Aorta (tissue), 5 donors: ENCODE measurements at places on chromosomes 7 and 10. TPM values are rescaled to one million over a fixed set of nuclear protein-coding genes. Genes with fewer than 3 reads are reported as not detected.
A peak's percentile ranks its signal among the peaks of the same experiment; 100 is the strongest.

- H3K4me1 ChIP-seq = no peaks in the 10 kb centered on the region
- no peaks in the 10 kb centered on the region for H3K27me3 ChIP-seq
- DNase-seq = no peak
Observed at GRCh38 chr7:132030883-132031282, 474.5 kb upstream of the PODXL start.

DNA sequence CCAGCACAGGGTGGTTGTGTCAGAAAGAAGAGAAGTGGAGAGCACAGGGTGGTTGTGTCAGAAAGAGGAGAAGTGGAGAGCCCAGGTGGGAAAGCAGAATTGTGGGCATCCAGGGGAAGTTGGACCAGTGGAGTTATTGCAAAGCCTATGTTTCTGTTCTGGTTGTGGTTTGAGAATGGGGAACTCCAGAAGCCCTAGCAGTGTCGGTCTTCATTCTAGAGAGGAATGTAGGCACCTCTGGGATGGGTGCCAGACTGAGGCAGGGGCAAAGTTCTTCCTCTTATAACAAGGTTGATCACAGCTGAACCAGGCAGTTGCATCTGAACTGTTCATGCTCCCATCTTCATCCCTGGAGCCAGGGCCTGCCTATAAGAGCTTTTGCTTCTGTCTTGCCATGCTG, 954 bp downstream of the FSCN3 start:
- no peaks in the 10 kb centered on the region for H3K4me1 ChIP-seq
- no peak overlapping the region for H3K27ac ChIP-seq
- no peak overlapping the region for H3K4me3 ChIP-seq
- no peaks in the 10 kb centered on the region for H3K36me3 ChIP-seq

The GOLGA7B gene
- 0.36 TPM for total RNA-seq

DNA sequence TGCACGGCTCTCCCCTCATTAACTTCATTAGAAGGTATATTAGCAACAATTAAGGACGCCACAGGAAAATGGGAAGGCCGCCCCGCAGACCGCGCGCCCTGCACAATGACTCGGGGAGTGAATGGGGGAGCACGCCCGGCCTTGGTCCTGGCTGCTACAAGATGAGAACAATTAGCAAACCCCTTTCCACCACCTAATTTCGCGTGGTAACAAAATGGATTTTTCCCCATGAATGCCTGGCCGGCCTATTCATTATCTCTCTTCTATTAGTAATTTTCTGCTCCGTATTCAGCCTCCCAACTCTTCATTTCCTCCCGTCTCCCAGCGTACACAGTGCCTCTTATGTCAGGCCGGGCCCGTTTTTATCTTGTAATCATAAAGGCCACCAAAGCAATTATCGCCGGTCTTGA, 346.9 kb downstream of the DNAJB6 start:
- no peaks in the 10 kb centered on the region for H3K27me3 ChIP-seq
- no peaks in the 10 kb centered on the region for H3K36me3 ChIP-seq
- H3K27ac ChIP-seq = no peak overlapping the region
- DNase-seq = no peak
- H3K4me1 ChIP-seq = no peaks in the 10 kb centered on the region
- no peak overlapping the region for H3K4me3 ChIP-seq

DNA sequence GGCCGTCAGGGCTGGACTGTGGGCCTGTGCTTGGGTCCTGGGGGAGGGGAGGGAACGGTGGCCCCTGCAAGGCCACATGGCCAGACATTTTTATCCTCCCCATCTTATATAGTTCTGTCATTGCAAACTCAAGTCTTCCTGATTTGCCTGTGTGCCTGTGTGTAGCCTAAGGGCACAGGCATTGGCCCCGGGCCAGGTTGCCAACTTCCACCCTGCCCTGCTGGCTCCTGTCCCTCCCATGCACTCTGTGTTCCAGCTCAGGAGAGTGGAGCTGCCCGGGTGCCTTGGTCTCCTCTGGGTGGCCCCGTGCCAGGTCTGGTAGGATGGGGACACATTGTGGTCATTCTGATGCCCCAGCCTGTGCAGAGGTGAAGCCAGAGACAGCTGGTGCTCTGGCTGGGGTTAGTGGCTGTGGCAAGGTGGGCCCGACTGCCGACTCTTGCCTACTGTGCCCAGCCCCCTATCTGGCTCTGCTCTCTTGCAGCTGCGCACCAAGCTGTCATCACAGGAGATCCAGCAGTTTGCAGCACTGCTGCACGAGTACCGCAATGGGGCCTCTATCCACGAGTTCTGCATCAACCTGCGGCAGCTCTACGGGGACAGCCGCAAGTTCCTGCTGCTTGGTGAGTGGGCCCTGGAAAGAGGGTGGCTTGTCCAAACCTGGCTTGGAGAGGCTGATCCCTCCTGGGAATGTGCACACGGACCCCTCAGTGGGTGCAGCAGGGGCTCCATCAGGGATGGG, 14.8 kb downstream of the NACAD start:
- H3K4me1 ChIP-seq = no peaks in the 10 kb centered on the region
- H3K4me3 ChIP-seq = no peak overlapping the region

The ZNF467 gene
- total RNA-seq = 18.5 TPM

DNA sequence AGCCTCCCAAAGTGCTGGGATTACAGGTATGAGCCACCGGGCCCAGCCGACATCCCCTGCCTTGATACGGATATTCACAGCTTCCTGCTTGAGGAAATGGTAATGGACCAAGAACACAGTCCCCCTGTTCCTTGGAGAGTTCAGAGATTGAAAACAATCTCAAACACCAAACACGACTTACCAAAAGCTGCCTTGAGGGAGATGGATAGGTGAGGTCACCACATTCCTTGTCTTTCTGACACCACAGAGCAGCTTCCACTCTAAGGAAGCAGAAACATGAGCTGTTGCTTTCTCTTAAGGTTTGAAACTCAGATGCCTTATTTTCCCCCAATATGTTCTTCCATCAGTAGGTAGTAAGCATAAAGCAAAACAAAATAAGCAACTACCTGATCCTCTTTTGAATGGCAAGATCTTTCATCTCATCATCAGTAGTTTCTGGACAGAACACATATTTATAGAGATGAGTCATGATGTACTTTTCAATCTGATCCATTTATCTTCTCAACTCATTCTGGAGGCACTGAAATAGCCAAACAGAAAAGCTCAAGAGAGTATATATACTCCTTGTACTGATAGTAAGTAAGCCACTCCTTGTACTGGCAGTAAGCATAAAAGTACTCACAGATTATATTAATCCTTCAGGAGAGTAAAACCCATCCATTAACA, 199.1 kb upstream of the KCTD7 start:
- no peak overlapping the region for H3K27ac ChIP-seq
- H3K36me3 ChIP-seq = no peaks in the 10 kb centered on the region
- H3K4me3 ChIP-seq = no peak overlapping the region
- H3K4me1 ChIP-seq = no peaks in the 10 kb centered on the region
- H3K27me3 ChIP-seq = no peaks in the 10 kb centered on the region

GRCh38 chr7:1716263-1717094, 46.4 kb downstream of the ELFN1 start:
- no peak overlapping the region for H3K4me3 ChIP-seq
- H3K27me3 ChIP-seq = no peaks in the 10 kb centered on the region
- no peak for DNase-seq

- no peak for DNase-seq
- no peak overlapping the region for H3K27ac ChIP-seq
- H3K4me3 ChIP-seq = no peak overlapping the region
- H3K4me1 ChIP-seq = peaks cover 4% of the 10 kb centered on the region
- no peaks in the 10 kb centered on the region for H3K36me3 ChIP-seq
Observed at GRCh38 chr10:60291344-60291930, 98.2 kb downstream of the ANK3 start.

DNA sequence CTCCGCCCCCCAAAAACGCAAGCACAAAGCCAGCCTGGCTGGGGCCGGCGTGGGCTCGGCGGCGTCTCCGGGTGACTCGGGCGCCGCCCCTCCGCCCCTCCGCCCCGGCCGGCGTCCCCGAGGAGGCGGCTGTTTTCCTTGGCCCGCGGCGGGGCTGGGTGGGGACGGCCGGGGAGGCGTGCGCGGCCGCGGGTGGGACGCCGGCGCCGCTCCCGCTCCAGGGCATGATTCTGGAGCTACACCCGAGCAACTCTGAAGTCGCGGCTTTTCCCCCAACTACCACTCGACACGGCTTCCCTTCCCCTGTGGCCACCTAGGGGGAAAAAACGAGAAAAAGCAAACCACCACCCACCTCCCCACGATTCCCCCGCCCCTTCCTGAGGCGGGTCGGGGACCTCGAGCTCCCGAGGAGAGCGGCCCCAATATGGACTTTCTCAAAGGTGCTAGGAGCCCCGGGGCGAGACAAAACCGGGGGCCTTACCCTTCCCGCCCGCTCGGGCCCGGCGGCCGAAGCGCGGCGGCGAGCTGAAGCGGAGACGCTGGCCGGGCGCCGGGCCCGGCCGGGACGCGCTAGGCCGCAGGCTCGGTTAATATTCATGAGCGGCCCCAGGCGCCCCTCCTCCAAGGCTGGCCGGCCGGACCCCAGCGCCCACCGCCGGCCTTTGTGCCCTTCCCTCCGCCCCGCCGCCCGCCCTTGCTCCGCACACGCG, 856 bp downstream of the ARHGAP21 start:
- no peaks in the 10 kb centered on the region for H3K27me3 ChIP-seq
- peak overlapping the region; percentile 78 for H3K27ac ChIP-seq
- no peaks in the 10 kb centered on the region for H3K36me3 ChIP-seq
- H3K4me1 ChIP-seq = peaks cover 3% of the 10 kb centered on the region
- DNase-seq = peak; percentile 91
- H3K4me3 ChIP-seq = peak overlapping the region; percentile 96

GRCh38 chr7:92260248-92260781, 14.5 kb downstream of the ANKIB1 start:
- DNase-seq = no peak
- H3K4me3 ChIP-seq = no peak overlapping the region
- no peak overlapping the region for H3K27ac ChIP-seq
- H3K27me3 ChIP-seq = no peaks in the 10 kb centered on the region
- H3K4me1 ChIP-seq = no peaks in the 10 kb centered on the region

The OR9A2 gene
- total RNA-seq = 0.48 TPM

GRCh38 chr10:94500063-94500462, 45.5 kb upstream of the HELLS start:
- no peaks in the 10 kb centered on the region for H3K27me3 ChIP-seq
- H3K4me3 ChIP-seq = no peak overlapping the region
- no peaks in the 10 kb centered on the region for H3K4me1 ChIP-seq
- no peak for DNase-seq

The TTYH3 gene
- total RNA-seq = 58.9 TPM

- no peak for DNase-seq
- no peaks in the 10 kb centered on the region for H3K36me3 ChIP-seq
- no peaks in the 10 kb centered on the region for H3K4me1 ChIP-seq
- no peak overlapping the region for H3K27ac ChIP-seq
Observed at GRCh38 chr7:124618871-124619270, 146.7 kb downstream of the GPR37 start.
